ENCODE measurements at places on chromosomes 1 and 21. TPM values are rescaled to one million over a fixed set of nuclear protein-coding genes. Genes with fewer than 3 reads are reported as not detected.

Gene CFAP74
- polyA plus RNA-seq, result 1.2 TPM

Gene C1orf94
- polyA plus RNA-seq, result not detected

Gene S100A16
- polyA plus RNA-seq, result 4.3 TPM

Gene SRP9
- polyA plus RNA-seq, result 517 TPM

Gene FCGR1A
- polyA plus RNA-seq, result 0.71 TPM

Gene EFNA3
- 2.2 TPM for polyA plus RNA-seq

Gene FCRL6
- polyA plus RNA-seq, result not detected

Gene BACE2
- polyA plus RNA-seq, result 0.78 TPM

Gene OPTC
- polyA plus RNA-seq, result not detected

Gene RAB42
- polyA plus RNA-seq, result not detected

Gene THEM4
- polyA plus RNA-seq, result 18.7 TPM

Gene RSPH1
- polyA plus RNA-seq, result 1.9 TPM

Gene TAS1R1
- polyA plus RNA-seq, result 0.35 TPM

Gene MGST3
- 945 TPM for polyA plus RNA-seq

Gene ATAD3C
- polyA plus RNA-seq, result 14.2 TPM

Gene PLXNA2
- 3.6 TPM for polyA plus RNA-seq

Gene MRPL39
- 97.1 TPM for polyA plus RNA-seq

Gene ZNF695
- not detected for polyA plus RNA-seq

Gene TMEM51
- polyA plus RNA-seq, result 0.52 TPM

Gene SEC16B
- 2.0 TPM for polyA plus RNA-seq
